Breast epithelium (tissue), 4 donors: ENCODE measurements at places on chromosomes 5 and 9.
A peak's percentile ranks its signal among the peaks of the same experiment; 100 is the strongest.

- DNase-seq, result no peak
Observed at GRCh38 chr5:38557308-38557710, 863 bp upstream of the LIFR start.

- DNase-seq, result no peak
Observed at GRCh38 chr5:90424245-90424644, 14.7 kb upstream of the CETN3 start.

DNA sequence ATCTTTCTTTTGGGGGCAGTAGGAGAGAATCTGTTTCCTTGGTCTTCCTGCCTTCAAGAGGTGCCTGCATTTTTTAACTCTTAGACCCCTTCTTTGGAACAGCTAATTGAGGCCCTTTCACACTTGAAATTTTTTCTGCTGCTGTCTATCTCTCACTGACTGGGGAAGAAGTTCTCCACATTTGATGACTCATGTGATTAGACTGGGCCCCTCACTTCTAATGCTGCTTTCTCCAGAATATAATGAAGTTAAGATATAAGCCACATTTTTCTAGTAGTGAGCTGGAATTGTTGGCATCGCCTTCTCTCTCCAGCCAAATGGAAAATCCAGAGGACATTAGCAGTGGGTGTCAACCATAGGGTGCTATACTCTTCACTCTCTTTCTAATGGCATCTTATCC lies 12.4 kb downstream of the ZNF474 start:
- DNase-seq, result no peak

GRCh38 chr9:129166623-129167557 lies 11.2 kb downstream of the IER5L start:
- DNase-seq, result peak; percentile 92

- DNase-seq, result no peak
Observed at GRCh38 chr9:34980181-34980761, 9.3 kb upstream of the DNAJB5 start.

- DNase-seq, result no peak
Observed at GRCh38 chr5:107619781-107620180, 51.0 kb downstream of the EFNA5 start.

- DNase-seq, result no peak
Observed at GRCh38 chr5:32319392-32319791, 6.7 kb upstream of the MTMR12 start.

- no peak for DNase-seq
Observed at GRCh38 chr9:38339496-38339895, 53.0 kb upstream of the ALDH1B1 start.

DNA sequence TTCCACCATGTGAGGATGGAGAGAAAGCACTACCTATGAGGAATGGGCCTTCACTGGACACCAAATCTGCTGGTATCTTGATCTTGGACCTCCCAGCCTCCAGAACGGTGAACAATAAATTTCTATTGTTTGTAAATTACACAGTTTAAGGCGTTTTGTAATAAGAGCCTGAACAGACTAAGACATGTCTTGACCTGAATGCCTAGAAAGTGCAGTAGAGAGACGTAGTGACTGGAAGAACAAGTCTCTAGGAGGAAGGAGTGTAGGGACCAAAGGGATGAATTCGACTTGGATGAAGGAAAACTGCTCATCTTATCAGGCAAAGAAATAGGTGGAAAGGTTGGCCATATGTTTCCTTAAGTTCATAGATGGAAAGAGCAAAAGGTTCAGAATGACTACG lies 309.8 kb upstream of the RGMB start:
- DNase-seq, result no peak

- DNase-seq, result no peak
Observed at GRCh38 chr9:34381323-34381722, 4.6 kb upstream of the MYORG start.

GRCh38 chr5:44708602-44709001 lies 100.1 kb upstream of the MRPS30 start:
- no peak for DNase-seq

- DNase-seq, result no peak
Observed at GRCh38 chr9:89312222-89312571, 1.2 kb downstream of the CKS2 start.

DNA sequence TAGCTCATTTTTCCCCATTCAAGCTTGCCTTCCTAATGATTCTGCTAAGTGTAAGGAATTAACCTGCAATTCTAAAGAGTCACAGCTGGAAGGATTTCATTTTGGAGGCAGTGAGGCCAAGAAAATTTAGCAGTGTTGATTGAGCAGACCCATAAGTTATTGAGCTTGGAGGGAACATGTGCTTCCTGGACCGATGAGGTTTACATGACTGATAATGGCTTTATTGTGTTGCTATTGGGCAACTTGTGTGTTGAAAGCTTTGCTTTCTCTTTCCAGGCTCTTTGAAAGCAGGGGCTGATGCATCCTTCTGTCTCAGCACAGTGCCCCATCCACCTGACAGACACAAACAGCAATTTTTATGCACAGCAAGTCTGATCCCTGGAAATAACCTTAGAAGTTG lies 398.9 kb upstream of the PCSK5 start:
- DNase-seq, result no peak

DNA sequence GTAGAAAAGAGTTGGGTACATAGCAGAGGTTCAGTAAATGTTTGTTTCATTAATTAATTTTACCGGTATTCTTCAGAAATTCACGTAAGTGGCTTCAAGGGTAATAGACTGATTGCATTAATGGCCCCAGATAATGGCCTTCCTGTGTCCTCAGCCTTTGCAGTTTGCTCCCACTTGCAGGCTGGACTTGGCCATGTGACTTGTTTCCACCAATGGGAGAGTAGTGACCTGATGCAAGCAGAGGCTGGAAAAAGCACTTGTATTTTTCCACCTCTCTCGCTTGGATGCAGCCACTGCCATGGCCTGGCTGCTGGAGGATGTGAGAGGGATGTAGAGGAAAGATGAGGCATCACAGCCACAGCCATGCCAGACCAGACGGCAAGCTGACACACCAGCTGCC lies 480.9 kb downstream of the CDK5RAP2 start:
- DNase-seq, result no peak

DNA sequence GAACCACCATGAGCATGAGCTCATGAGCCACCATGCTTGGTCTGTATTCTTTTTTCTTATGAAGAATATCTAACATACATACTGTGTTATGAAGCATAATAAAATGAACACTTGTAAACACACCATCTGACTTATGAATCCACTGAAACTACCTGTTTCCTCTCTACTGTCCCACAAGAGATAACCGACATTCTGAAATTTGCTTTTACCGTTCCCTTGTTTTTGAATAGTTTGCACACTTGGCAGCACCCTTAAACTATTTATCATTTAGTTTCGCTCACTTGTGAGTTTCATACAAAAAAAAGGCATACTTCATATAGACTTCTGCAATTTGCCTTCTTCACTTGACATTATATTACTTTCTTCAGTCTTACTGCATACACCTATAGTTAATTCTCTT lies 8.9 kb downstream of the LARS1 start:
- no peak for DNase-seq

DNA sequence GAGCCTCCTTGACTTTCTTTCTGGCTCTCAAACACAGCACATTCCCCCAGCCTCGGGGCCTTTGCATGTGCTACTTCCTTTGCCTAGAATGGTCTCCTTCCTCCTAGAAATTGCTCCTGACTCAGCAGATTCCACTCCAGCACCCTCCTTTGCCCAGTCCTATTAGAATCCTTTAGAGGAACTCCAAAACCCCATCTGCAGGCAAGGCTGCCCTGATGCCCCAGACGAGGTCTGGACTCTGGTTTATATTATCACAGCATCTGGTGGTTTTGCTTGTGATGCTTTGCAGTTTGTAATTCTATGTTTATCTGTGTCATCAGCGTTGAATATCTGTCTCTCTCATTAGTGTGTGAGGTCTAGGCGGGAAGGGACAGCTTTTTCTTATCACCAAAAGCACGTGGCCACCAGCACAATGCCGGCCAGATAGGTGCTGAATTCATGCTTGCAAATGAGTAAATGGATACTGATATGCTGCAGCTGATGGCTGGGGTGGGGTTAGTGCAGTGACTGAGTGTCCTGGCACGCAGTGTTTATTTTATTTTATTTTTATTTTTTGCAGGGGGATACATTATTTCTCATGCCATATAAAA lies 30.0 kb upstream of the ANKH start:
- DNase-seq, result no peak

GRCh38 chr5:40365342-40366330 lies 314.1 kb upstream of the PTGER4 start:
- no peak for DNase-seq

DNA sequence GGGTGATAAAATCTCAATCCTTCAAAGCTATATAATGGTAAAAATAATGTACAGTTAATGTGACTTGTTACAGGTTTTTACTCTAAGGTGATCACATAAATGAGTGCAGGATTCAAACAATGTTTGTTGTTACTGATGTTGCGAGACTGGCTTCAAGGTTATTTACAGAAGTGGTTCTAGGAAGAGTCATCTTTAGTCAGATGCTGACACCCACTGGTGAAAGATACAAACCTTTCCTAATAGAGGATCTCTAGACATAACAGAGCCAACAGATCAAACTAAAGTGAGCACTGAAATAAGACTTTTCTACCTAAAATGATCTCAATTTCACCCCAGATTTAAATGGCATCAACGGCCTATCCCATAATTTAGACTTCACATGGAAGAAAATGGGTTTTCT lies 20.2 kb downstream of the ARSB start:
- no peak for DNase-seq

- DNase-seq, result no peak
Observed at GRCh38 chr5:140267559-140268018, 35.3 kb downstream of the PFDN1 start.

- DNase-seq, result no peak
Observed at GRCh38 chr5:78890667-78891379, 94.3 kb downstream of the ARSB start.

- no peak for DNase-seq
Observed at GRCh38 chr5:82901281-82901888, 175.8 kb downstream of the TMEM167A start.

- no peak for DNase-seq
Observed at GRCh38 chr9:69981686-69982445, 61.8 kb upstream of the MAMDC2 start.

DNA sequence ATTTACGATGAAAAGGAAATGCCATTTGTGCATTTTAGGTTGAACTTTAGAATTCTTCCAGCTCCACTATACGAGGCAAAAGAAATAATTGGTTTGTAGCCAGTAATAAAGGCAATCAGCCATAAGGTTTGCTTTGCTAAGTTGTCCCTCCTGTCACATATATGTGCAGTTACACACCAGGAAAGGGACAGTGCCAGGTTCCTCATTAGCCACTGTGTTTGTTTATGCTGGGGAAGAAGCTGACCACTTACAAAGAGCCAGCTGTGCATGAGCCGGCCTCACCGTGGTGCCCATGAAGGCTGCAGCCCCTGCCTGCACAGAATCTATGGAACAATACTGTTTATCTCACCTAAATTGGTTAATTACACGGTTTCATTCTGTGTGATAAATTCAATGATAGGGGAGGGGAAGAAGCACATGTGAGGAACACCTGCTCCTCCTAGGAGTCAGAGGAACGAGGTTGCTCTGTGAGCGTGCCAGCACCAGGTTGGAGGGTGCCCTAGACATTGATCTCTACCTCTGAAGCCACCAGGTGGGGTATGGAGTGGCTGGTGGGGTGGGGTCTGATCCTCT lies 173.8 kb upstream of the DAP start:
- DNase-seq, result no peak

DNA sequence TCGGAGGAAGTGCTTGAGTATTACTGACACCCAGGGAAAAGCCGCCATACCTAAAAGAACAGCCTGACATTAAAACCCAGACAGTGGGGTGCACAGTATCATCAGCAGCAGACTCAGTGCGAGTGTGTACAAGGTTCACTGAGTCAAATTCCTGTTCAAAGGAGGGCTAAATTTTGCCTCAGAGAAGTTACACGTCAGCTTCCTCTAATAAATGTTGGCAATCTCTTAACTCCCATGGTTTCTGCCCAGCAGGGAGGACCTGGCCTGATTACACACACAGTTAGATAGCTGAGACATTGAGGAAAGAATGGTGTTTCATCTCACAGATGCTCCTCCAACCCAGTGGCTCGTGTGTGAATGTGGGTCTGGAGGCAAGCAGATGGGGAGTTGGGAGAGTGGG lies 38.2 kb downstream of the NIPSNAP3B start:
- no peak for DNase-seq

DNA sequence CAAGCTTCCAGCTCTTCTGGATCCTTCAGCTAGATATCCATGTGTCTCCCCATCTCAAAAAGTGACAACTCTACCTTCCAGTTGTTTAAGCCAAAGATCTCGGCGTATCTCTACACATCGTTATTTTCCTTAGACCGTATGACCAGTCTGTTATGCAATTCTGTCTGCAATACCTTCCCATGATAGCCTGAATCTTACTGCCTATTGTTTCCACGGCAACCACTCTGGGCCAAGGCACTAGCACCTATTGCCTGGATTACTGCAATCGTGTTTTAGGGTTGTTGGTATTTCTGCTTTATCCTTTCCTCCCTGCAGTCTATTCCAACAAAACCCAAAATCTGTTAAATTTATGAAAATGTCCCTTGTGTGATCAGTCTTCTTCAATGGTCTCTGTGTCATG lies 448.4 kb downstream of the MTRR start:
- DNase-seq, result no peak

DNA sequence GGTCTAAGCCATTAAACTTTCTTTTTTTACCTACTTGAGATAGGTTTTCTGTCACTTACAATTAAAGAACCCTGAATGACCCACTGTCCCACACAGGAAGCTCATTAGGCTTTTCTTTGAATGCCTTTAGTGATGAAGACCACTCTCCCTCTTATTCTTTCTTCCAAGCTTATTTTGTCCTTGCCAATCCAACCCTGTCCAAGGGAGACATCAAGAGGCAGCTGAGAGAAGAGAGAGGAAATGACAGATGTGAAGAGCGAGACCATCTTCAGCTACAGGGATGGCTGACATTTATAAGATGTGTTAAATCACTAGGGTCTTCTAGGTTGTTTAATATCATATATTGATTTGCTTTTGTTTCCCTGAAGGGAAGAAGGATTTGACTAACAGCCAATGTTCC lies 133.5 kb downstream of the FAM114A2 start:
- no peak for DNase-seq

- DNase-seq, result no peak
Observed at GRCh38 chr5:57718155-57718554, 235.5 kb upstream of the ACTBL2 start.

DNA sequence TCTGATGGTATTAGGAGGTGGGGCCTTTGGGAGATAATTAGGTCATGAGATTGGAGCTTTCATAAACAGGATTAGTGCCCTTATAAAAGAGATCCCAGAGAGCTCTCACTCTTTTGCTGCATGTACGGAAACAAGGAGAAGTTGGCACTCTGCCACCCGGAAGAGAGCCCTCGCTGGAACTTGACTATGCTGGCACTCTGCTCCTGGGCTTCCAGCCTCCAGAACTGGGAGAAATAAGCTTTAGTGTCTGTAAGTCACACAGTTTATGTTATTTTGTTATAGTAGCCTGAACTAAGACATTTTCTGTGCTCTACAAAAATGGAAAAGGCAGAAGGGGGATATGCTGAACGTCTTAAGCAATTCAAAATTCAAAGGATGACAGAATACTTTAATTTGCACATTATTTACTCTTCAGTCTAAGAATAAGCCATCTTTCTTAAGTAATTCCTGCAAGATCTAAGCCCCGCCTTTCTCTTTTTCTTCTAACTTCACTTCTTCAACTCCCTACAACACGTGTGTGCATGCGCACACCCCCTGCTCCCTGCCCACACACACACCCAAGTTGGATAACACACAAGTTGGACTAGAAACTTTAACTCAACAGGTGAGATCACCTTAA lies 17.3 kb downstream of the NFIB start:
- no peak for DNase-seq

- no peak for DNase-seq
Observed at GRCh38 chr5:119059740-119060255, 11.1 kb upstream of the DMXL1 start.
